Activated CD8-positive, alpha-beta T cell treated with anti-CD3 and anti-CD28 coated beads, Interleukin-2, amount 10 ng/mL, durations not matched to agents 7 days and 5 days (primary cell): ENCODE measurements at places on chromosomes 7 and 10. TPM values are rescaled to one million over a fixed set of nuclear protein-coding genes. Genes with fewer than 3 reads are reported as not detected.

Gene TAF3
- total RNA-seq: 14.6 TPM

Gene TRIM24
- 26.2 TPM for total RNA-seq

Gene C10orf62
- not detected for total RNA-seq

Gene LEP
- not detected for total RNA-seq

Gene GCK
- not detected for total RNA-seq

Gene LIPK
- not detected for total RNA-seq

Gene INHBA
- not detected for total RNA-seq

Gene APBB1IP
- 75.9 TPM for total RNA-seq

Gene RGS10
- total RNA-seq: 166 TPM

Gene TAS2R4
- 1.0 TPM for total RNA-seq

Gene LRRD1
- total RNA-seq: 0.13 TPM

Gene AKR1D1
- not detected for total RNA-seq

Gene CPXM2
- not detected for total RNA-seq

Gene SLC16A12
- not detected for total RNA-seq

Gene SLC26A3
- total RNA-seq: not detected

Gene JCAD
- total RNA-seq: 0.05 TPM

Gene ABCC2
- total RNA-seq: 0.76 TPM

Gene ABCB4
- not detected for total RNA-seq

Gene NUTM2E
- total RNA-seq: 0.11 TPM
